ENCODE measurements at places on chromosomes 4 and X.

DNA sequence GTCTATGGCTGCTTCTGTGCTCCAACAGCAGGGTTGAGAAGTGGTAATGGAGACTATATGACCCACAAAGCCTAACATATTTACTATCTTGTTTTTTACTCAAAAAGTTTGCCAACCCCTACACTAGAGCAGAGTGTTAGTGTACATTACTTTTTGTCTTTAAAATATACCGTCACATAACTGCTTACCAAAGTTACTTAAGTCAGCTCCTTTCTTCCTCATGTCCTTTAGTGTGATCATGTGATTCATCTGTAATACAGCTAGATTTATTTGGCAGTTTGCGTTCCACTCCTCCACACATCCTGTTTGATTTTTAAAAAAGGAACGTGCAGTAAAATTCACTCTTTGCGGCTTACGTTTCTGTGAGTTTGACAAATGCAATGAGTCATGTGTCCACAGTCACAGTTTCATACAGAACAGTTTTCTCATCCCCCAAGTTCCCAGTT is 162.4 kb upstream of the GPRIN3 start:
- no peak for DNase-seq

- no peak for DNase-seq
Observed at GRCh38 chrX:9461087-9461486, 3.8 kb upstream of the TBL1X start.

DNA sequence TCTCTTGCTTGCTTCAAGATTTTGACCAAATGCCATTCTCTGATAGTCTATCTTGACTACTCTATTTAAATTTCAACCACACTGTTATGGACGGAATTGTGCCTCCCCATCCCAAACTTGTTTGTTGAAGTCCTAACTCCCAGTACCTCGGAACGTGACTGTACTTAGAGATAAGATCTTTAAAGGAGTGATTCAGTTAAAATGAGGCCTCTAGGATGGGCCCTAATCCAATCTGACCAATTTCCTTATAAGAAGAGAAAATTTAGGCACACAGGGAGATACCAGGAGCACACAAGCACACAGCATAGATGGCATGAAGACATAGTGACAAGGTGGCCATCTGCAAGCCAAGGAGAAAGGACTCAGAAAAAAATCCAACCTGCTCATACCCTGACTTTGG is 269.9 kb downstream of the KCNIP4 start:
- DNase-seq: no peak

DNA sequence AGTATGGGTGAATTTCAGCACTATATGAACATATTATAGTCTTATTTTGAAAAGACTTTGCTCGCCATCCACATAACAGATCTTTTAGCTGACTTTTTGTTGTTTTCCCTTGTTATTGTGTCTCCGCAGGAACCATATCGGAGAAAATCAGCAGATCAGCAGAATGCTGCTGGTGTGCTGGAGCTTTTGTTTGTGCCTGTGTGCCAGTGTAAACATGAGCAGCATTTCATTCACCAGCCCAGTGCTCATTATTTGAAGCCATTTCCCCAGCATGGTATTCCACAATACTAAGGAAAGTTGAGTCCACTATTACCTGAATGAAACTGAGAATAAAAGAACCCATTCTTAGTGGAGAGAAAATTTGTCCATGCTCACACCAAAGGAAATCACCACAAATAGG is 261.8 kb upstream of the ARX start:
- DNase-seq: no peak

GRCh38 chr4:152709675-152710438 is 30.1 kb upstream of the TMEM154 start:
- no peak for DNase-seq

- DNase-seq: no peak
Observed at GRCh38 chr4:89242216-89242615, 65.4 kb downstream of the GPRIN3 start.

GRCh38 chr4:114464726-114465272 is 133.8 kb upstream of the UGT8 start:
- DNase-seq: no peak

DNA sequence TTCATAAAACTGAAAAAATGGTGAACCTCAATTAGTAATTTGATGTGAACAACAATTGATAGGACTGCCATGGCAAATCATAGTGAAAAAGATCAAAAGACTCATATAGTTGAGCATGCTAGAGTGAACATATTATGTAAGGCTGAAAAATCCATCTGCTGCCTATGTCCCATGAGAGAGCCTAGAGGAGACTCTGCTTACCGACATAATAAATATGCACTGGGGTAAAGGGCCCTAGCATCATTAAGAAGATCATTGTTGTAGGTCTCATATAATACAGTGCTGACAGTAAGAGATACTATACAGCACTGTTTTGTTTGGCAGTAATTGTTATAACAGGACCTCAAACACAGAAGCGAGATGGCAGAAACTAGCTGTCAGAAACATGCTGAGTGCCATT is 229.0 kb downstream of the PABPC4L start:
- DNase-seq: no peak
